ENCODE measurements at places on chromosomes 13 and 19.

DNA sequence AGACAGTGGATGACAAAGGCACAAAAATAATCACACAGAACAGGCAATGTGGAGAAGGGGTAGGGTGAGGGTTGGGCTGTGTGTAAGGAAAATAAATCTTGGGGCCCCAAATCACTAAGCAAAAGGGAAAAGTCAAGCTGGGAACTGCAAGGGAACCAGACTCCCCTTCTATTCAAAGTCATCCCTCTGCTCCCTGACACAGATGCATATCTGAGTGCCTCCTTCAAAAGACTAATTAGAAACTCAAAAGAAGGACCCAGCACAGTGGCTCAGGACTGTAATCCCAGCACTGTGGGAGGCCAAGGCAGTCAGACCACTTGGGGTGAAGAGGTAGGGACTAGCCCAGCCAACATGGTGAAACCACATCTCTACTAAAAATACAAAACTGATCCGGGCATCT, 18.3 kb downstream of the ZNF611 start:
- no peak for DNase-seq

DNA sequence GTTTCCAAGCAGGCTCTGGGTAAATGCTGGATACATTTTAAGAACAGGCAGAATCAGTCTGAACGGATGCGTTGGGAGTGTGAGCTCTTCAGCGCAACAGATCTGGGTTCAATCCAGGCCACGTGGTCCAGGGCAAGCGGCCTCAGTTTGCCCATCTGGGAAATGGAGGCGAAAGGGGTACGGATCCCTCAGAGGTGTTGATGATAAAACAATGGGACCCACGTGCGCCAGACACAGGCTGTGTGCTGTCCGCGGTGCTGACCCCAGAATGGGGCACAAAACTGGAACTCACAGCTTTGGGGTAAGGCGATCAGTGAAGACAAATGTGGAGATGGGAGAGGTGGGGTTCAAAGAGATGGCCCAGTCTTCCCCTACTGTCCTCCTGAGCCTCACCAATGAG, 13.1 kb upstream of the PDE4C start:
- no peak for DNase-seq

DNA sequence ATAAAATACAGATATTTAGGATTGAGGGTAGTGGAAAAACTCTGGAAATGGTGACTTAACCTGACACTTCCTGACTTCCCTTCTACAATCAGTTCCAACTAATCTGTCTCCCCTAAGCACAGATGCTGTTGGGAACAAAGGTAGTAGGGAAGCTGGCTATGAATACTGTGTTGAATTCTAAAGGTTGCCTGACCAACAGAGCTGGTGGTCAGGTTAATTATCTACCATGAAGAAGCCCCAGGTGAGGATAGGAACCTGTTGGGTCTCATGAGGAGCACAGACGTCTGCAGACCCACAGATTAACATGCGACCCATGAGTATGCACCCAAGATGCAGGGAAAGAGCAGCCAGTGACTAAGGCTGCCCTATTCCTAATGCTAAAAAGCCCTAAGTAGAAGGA, 172.3 kb downstream of the DIAPH3 start:
- no peak for DNase-seq

DNA sequence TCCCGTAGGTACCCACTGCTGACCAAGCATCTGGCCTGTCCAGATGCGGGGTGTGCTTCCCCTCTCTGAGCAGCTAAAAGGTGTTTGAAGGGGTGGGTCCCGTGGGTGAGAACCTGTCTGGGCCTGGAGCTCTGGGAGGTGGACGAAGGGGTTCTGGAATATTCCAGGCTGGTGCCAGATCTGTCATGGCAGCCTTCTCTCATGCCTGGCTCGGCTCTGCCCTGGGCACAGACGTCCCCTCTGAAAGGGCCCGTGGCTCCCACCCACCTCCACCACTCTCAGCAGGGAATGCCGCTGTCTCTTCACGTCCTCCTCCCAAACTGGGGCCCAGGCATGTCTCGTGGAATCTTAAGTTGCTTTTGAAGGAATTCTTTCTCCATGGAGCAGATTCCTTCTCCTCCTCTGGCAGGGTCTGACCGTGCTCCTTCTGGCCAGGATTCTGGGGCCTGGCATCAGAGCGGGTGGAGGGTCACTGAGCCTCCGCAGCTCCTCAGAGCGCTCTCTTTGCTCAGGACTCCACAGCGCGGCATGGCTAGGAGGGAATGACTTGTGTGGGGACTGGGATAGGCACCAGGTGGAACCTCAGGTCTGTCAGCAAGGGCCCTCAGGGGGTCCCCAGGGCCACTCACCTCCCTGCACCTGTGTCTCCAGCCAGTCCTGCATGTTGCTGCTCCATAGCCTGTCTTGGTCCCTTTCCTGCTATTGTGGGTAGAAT, 5.9 kb upstream of the MCF2L start:
- DNase-seq = no peak

GRCh38 chr13:33676045-33676989, 141.6 kb upstream of the RFC3 start:
- no peak for DNase-seq

GRCh38 chr13:34243403-34243802, 425.5 kb downstream of the RFC3 start:
- no peak for DNase-seq

DNA sequence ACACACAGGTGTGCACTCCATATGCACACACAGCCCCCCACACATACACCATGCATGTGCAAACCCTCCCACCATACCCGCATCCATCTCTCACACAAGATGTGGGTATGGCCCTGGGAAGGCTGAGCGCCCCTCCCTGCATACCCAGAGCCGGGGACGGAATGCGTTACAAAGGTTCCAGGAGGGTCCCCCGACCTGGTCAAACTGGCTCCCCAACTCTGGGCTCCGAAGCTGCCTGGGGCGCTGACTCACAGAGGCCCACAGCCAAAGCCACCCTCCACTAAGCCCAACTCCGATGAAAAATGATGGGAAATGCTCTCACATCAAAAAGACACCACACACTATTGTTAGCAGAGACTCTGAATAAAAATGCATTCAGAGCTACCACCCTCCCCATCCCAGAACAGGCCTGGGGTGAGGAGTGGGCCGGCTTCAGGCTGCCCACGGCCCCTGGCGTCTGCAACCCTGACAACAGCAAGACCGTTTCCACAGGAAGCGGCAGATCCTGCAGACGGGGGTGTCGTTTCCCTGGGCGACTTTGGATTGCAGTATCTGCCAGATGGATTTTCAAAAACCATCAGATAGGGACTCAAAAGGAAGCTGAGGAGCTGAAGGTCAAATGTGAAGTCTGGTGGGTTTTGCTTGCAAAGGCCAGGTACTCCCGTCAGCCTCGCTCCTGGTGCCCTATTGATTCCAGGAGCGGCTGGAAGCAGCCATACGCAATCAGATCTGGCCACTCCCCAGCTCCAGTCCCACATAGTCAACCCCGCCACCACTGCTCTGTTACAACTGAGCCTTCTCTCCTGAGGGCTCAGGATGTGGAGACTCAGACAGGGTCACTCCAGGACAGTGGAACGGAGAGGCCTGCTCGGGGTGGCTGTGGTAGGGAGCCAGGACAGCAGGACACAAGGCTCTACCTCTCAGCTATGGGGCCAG, 14.3 kb downstream of the PEPD start:
- no peak for DNase-seq
